Umbilical cord (tissue), 2 donors: ENCODE measurements at places on chromosomes 6 and 20.
A peak's percentile ranks its signal among the peaks of the same experiment; 100 is the strongest.

GRCh38 chr6:111628142-111628850 lies 22.6 kb upstream of the TRAF3IP2 start:
- DNase-seq = no peak

DNA sequence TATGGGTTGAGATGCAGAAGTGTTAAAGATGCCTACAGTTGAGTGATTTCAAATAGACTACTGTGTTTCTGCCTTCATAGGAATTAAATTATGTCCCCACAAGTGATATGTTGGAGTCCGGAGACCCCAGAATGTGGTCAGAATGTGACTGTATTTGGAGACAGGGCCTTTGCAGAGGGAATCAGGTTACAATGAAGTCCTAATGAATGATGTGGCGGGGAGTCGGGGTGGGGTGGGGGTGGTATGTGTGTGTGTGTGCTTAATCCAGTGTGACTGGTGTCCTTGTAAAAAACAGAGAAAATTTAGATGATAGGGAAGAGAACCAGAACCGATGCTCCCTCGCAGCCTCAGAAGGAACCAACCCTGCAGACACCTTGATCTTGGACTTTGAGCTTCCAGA lies 448.2 kb downstream of the QKI start:
- DNase-seq = no peak

DNA sequence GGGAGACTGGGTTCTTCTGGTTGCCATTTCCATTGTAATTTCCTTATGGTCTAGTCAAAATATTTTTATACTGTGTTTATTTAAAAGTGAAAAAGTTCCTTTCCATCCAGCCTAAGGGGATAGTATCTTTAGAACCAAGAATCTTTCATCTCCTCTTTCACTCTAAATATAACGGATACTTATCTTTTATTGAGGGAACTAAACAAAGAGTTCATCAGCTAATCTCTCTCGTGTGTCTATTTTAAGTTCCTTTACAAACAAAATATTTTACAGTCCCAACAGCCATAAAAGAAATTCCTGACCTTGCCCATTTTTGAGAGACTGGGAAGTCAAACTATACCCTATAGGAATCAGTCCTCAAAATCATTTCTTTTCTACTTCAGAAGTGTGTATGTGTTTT lies 232.7 kb downstream of the NKAIN2 start:
- no peak for DNase-seq

DNA sequence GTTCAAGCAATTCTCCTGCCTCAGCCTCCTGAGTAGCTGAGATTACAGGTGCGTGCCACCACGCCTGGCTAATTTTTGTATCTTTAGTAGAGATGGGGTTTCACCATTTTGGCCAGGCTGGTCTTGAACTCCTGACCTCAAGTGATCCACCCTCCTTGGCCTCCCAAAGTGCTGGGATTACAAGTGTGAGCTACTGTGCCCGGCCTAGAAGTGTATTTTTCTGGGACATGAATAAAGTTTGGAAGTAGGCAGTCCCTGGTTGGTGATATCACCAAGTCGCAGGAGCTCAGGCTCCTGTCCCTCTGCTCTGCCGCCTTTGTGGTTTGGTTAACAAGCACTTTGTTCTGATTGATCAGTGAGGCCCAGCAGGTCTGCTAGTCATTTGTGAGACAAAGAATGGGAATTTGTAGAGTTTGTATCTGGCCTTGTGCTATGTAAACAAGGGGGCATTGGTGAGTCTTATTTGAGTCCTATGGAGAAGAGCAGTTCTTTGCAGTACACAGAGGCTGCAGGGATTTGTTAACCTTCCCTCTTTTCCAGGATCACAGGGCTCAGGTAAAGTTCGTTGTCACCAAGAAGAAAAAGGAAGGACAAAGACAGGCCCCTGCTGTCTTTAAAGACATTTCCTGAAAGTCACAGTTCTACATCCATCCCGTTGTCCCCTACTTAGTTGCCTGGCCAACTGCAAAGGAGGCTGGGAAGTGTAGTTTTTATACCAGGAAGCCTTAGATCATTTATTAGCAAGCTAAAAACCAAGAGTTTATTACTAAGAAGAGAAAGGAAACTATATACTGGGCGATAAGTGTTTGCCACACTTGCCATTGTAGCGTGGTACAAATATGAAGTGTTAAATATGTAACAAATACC lies 13.1 kb downstream of the MTHFD1L start:
- no peak for DNase-seq

GRCh38 chr6:31070711-31071197 lies 41.6 kb downstream of the C6orf15 start:
- DNase-seq = peak; percentile 78

DNA sequence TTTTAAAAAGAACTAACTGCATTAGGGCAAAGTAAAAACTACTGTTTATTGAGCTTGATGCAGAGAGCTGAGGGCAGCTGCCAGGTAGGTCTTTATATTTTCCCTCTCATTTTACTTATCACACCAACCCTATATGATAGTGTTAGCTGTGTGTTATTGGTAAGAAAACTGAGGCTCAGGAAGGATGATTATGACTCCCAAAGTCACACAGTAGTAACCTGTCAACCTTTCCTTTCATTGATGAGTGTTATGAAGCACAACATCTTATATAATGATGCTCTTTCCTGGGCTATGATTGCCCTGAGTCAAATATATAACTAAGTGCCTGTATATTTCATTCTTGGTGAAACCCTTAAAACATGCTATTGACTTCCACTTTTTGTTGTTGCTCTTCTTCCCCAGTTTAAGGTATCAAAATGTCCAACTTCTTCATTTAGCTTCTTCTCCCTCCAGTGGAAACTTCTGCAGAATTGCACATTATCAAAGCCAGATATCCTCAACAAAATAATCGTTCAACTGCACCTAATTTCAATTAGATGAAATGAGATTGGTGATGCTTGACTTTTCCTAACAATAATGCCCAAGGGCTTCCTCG lies 8.1 kb downstream of the GFOD1 start:
- DNase-seq = no peak

GRCh38 chr6:134557509-134557908 lies 239.6 kb upstream of the SGK1 start:
- no peak for DNase-seq

DNA sequence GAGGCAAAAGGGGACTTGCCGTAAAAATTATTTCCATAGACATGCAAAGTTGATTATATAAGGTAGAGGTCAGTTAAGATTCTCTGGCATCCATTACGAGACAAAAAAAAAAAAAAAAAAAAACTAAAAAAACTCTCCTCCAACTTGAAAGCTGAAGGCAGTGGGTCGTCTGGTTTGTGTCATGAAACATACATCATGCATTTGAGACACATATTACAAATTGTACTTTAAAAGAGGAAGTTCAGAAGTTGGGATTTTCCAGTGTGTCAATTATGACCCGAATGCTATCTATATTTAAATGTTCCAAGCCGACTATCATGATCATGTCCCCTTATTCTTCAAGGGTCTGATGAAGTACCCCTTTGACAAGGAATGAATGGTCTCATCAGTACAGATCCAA lies 125.1 kb downstream of the ZNF217 start:
- DNase-seq = peak; percentile 7

DNA sequence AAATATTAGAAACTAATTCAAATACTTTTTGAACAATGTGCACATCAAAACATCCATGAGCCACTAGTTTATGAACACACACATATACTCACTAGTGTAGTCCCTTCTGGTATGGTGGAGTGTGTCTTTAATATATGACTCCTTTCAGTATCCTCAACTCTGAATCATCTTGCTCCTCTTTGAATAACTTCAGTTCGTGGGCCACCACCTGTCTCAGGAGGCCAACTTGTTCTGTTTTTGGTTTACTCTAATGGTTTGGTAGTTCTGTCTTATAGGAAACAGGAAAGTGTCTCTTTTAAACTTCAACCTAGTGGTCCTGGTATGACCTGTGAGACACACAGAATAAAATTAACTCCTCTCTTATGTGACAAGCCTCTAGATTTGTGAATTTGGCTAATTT lies 55.6 kb downstream of the ZNF292 start:
- DNase-seq = no peak

GRCh38 chr6:163337958-163338357 lies 76.6 kb upstream of the QKI start:
- DNase-seq = no peak

DNA sequence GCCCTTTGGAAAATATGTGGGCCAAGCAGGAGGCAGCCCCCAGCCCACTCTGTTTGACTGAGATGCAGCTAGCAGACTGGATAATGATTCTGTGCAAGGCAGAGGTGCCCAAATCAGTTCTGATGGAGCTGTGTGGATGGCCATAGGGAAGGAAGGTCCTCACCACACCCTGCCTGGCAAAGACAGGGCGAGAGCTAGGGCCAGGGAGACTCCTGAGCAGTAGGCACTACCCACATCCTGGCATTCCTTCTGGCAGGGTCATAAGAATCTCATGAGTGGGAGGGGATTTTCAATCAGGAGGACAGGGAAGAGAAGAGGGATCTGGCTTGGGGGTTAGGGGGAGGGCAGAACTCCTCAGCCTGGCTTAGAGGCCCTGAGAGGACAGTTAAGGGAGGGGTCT lies 18.6 kb upstream of the TREM2 start:
- DNase-seq = no peak

GRCh38 chr6:41332842-41333736 lies 2.3 kb upstream of the NCR2 start:
- no peak for DNase-seq

- DNase-seq = no peak
These were observed 276.3 kb upstream of the AGPAT4 start for GRCh38 chr6:161549977-161550655.

DNA sequence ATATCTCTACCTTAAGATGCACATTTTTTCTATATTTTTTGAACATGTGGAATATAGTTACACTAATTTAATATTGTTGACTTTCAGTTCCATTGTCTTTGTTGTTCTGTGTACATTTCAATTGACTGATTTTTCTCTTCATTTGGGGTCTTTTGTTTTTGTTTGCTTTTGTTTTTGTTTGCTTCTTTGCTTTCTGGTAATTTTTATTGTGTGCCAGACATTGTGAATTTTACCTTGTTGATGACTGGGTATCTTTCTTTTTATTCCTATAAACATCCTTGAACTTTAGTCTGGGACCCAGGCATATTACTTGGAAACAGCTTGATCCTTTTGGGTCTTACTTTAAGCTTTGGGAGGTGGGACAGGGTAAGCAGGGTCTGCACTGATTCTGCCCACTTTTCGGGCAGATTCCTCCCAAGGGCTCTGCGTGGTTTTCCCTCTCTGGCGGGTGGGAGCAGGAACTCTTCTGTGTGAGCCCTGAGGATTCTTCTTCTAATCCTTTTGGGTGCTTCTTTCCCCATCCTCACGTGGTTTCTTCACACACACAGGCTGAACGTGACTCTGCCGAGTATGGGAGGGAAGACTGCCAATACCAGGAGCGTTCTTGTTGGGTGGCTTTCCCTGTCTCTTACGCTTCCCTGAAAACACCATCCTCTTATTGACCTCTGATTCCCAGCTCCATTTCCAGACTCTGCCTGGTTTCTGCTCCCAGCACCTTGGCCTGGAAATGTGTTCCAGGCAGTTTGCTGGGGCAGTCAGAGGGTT lies 200.5 kb downstream of the ARID1B start:
- peak; percentile 40 for DNase-seq

GRCh38 chr6:159714404-159714803 lies 12.9 kb upstream of the WTAP start:
- DNase-seq = no peak

GRCh38 chr6:88298066-88298845 lies 132.1 kb upstream of the CNR1 start:
- no peak for DNase-seq

DNA sequence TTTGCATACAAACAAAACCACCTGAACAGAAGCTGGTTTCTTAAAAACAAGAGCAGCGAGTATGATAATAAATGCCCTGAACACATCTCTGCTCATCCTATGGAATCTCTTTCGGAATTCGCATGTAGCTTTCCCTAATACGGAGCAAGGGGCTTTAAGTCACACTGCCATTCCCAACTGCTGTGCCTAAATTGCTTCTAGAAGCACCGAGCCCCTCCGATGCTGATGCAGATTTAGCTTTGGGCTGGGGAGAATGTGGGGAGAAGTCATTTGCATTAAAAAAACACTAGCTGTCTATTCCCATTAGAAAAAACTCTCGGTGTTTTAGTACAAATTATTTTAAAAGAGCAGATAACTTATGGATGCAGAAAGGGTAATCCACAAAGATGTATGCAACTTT lies 76.9 kb downstream of the CD83 start:
- no peak for DNase-seq

DNA sequence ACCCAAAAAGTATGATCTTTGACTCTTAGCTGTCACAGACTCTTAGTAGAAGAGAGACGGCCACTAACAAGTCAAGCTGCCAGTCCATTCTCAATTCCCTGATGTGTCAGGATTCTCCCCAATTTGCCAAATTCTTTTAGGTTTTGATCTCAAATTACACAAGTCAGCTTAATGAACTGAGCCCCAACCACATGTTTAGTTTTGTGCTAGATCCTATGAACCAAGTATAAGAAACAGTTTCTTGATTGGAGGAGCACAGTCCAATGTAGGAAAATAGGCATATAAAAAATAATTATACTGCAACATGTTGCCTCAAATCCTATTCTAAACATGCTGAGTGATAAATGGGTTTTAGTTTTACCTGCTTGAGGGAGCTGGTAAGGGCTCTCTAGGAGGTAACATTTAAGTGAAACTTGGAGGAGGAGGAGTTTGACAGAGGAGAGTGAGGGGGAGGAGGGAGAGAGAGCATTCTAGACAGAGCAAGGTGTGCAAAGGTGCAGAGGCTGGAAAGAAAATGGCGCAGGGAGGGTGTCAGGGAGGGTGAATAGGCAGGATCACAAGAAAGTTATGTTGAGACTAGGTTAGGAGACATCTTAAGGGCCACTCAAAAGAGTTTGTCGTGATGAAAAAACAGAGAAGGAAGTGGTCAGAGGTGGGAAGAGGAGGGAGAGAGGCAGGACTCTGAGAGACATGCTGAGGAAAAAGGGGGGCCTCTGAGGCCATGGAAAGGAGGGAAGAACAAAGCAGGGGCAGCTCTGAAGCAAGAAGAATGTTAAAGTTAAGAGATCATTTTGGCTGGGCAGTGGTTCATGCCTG lies 22.8 kb upstream of the FAM83C start:
- DNase-seq = no peak

DNA sequence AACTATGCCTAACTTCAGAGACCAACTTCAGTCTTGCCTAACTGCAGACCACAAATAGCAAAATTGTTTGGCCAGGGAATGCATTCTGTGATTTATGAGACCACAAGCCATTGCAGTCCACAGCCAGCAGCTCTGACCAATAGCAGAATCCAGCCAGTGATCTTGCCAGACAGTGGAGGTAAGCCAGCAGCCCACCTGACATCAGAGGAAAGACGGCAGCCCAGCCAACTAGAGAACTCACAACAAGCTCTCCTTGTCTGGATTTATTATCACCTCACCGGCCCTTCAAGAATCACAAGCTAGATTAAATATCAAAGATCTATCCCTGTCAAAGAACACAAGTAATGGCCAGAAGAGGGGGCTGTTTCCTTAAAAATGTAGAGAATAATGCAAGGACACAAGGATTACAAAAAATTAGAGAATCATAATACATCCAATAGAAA lies 66.5 kb upstream of the SLC35F1 start:
- no peak for DNase-seq

- no peak for DNase-seq
These were observed 413.1 kb downstream of the PLCB1 start for GRCh38 chr20:8545212-8545611.

- no peak for DNase-seq
These were observed 1260.8 kb upstream of the GJE1 start for GRCh38 chr6:140871911-140872310.

GRCh38 chr6:41228096-41228495 lies at the start of gene TREML4:
TREML4 (plus strand) TSS chr6:41228349; CDS start chr6:41228428, 79 bp downstream.
- DNase-seq = peak; percentile 4

- no peak for DNase-seq
These were observed 387.5 kb downstream of the HACE1 start for GRCh38 chr6:104472021-104472901.

GRCh38 chr6:90304308-90304707 lies 7.7 kb upstream of the BACH2 start:
- DNase-seq = no peak

GRCh38 chr6:112335736-112336135 lies 11.4 kb upstream of the RFPL4B start:
- DNase-seq = no peak
